ENCODE measurements at places on chromosomes 11 and 22.

DNA sequence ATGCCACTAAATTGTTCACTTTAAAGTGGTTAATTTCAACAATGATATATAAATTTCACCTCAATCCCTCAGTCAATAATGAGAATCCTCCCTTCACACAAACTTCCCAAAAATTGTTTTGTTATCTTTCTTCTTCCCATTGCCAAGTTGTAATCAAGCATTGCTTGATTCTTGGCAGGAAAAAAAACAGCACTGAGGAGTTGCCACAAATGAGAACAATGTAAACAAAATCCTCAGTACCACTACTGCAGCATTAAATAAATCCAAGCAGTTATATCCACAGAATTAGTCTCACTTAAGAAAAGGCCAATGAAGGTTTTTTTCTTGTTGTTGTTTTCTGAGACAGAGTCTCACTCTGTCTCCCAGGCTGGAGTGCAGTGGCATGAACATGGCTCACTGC is 38.2 kb downstream of the FAM168A start:
- no peak for DNase-seq

DNA sequence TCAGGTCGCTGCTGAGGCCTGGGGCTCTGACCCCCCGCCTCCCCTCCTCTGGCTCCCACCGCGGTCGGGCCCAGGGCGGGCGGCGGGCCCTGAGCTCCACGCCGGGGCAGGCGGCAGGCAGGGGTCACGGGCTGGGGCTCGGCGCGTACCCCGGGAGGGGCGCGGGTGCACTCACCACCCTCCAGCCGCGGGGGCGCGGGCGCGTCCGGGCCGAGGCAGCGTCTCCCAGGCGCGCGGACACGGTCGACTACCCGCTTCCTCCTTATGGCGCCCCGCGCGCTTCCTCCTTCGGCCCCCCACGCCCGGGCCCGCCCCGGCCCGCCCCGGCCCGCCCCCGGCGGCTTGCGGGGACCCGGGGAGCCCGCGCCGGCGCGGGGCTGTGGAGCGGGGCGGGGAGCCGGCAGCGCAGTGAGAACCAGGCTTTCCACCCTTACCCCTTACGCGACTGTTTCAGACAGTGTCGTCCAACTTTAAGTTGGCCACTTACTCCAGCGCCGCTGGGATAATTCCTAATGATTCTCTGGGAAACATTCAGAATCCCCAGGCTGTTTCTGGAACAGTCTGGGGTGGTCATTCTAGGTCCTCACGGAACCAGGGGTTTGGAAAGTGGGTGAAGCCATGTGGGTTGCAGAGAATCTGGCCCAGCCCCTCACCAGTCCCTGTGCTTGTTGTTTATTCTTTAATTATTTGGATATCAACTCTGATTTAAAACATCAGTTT is at the start of gene BID:
BID (minus strand) TSS at position 264 of the 720 bp plus-strand sequence. CDS start 24,353 bp downstream, outside the sequence.
- peak; percentile 48 for DNase-seq

DNA sequence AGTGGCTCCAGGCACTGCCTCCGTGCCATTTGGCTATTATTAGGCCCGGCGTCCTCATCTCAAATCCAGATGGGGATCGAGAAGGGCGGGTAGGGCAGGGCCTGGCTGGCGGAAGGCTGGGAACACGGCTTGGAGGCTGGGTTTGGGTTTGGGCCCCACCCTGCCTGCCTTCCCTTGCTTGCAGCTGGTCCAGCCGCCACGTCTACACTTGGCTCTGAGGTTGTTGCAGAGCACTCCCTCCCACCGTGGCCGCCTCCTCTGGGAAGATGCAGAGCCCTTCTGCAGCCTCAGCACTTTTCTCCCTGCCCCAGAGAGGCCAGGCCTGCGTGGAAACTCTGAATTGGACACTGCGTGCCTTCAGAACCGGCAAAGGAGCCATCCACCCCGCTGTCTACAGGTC is 5.2 kb upstream of the SMTN start:
- DNase-seq: no peak

DNA sequence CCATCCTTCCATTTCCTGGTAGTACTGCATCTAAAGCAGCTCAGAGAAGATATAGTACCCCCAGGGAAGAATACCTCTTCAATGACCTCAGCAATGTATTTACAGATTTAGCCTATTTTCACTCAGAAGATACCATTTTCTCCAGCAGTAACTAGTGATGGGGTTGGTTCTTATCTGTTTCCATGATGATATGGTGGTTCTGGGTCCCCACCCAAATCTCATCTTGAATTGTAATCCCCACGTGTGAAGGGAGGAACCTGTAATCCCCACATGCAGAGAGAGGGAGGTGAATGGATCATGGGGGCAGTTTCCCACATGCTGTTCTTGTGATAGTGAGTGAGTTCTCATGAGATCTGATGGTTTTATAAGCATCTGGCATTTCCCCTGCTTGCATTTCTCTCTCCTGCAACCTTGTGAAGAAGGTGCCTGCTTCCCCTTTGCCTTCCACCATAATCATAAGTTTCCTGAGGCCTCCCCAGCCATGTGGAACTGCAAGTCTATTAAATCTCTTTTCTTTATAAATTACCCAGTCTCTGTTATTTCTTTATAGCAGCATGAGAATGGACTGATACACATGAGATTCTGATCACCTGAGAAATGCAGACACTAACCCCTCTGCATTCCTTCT is 139.2 kb downstream of the CCDC81 start:
- no peak for DNase-seq

DNA sequence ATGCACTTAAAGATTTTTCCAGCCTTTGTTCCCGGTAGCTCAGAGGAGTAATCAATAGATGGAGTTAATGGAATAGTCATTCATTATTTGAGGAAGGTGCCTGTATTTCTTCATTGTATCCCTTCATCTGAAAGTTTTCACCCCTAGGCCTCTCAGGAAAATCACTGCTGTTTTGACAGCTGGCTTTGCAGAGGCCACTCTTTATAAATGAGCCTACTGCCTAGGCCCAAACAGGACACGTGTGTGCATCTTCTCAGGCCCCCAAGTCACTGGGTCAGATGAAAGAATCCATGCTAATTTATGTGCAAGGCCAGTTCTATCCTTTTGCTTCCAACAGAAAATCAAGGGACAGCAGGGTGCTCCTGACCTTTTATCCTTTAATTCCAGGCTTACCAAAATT is 76.8 kb downstream of the MPPED2 start:
- DNase-seq: no peak

GRCh38 chr11:62712276-62712812 is 4.9 kb downstream of the GNG3 start:
- no peak for DNase-seq

DNA sequence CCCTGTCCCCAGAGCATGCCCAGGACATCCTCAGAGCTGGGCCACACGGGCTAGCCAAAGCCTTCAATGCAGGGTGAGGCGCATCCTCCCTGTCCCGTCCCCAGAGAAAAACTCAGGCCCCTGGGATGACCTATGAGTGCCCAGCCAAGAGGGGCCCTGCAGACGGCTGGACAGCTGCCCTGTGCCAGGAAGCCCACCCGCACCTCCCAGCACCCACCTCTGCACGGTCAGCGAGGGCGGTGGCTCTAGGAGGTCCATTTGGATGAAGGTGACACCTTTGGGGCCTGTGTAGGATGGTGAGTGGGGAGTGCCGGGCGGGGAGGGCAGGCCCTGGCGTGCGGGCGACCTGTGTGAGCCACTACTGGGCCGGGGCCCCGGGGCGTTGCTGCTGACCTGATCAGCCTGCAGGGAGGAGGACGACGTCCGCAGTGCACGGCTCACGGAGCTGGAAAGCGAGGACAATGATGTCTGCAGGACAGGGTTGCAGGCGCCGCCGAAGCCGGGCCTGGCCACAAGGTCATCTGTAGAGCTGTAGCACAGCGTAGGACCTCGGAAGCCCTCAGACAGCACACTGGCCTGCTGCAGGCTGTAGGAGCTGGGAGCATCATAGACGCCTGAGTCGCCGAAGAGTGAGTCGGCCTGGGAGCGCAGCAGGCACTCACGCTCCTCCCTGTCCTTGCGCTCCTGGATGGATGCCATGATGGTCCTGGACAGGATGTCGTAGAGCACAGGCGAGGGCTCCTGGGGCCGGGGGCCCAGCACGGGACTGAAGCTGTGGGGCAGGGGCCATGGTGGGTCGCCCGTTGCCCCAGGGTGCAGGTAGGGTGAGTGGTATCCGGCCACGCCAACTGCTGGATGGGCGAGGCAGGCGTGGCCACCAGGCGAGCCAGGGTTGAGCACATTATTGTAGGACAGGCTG is 180.5 kb downstream of the IGLL1 start:
- no peak for DNase-seq
